ENCODE measurements at places on chromosomes 3 and 15.

DNA sequence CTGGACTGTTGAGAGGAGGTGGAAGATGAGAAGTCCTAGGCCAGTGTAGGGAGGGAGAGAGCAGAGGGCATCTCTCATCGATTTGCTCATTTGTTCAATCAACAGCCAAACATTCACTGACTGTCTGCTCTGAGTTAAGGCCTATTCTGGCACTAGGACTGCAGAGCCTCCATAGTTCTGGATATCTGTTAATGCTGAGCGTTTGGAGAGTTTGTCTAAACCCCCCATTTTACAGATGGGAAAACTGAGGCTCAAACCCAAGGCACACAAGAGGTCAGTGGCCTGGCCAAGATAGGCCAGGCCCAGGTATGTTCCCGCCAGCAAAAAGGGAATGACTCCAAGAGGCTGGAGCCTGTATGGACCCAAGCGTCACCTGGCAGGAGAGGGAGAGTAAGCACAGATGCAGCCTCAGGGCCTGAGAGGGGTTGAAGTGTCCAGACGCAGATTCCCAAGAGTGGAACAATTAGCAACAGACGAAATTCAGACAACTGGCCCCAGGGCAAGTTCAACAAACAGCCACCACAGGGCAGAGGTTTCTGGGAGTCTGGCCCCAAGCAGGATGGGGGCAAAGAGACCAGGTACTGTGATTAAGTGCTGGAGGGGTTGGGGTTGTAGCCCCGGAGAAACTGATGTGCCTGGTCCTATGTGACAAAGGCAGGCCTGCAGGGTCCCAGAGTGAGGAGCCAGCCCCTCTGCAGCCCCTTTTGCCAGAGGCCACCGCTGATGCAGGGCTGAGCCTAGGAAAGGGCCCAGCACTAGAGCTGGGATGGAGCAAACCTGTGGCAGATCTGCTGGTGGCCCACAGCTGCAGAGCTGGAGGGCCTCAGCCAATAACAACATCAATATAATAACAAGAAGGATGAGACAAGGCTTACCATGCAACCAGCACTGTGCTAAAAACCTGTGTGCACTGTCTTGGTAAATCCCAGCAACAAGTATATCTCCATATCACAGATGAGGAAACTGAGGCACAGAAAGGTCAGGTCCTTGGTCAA is 245.1 kb upstream of the TLE3 start:
- DNase-seq: no peak

- no peak for DNase-seq
These were observed 123.6 kb downstream of the KLHL25 start for GRCh38 chr15:85671156-85671555.

GRCh38 chr15:95302809-95303208 is 1027.7 kb upstream of the NR2F2 start:
- DNase-seq: no peak

DNA sequence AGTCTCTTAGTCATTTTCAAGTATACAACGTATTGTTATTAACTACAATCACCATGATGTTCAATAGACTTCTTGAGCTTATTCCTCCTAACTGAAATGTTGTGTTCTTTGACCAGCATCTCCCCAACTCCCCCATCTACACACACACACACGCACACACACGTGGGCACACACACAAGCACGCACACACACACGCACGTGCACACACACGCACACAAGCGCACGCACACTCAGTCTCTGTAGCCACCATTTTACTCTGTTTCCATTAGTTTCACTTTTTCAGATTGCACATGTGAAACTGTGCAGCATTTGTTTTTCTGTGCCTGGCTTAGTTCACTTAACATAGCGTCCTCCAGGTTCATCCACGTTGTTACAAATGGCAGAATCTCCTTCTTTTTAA is 247.0 kb downstream of the XXYLT1 start:
- no peak for DNase-seq

- DNase-seq: no peak
These were observed 105.0 kb downstream of the SSR3 start for GRCh38 chr3:156449710-156450574.

- DNase-seq: no peak
These were observed 124.8 kb upstream of the PTX3 start for GRCh38 chr3:157311633-157312375.

GRCh38 chr3:23712656-23713559 is 92.8 kb upstream of the UBE2E1 start:
- no peak for DNase-seq

DNA sequence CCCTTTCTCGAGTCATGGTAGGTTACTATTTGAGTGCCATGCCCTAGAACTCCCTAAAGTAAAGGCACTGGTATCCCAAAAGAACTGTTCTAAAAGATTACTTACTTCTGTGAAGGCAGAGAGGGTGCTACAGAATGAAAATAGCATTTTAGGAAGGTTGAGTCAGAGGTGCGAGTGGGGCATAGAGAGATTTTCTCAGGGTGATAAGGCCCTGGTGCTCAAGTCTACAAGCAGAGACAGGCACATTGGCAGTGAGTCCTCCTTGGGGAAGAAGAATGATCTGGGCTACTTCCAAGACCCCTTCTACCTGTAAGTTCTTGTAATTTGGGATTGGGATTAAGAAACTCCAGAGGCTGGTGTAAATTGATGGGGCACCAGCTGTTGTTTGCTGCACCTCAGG is 96.7 kb downstream of the AKAP13 start:
- DNase-seq: no peak

GRCh38 chr3:14329842-14330241 is 72.6 kb upstream of the SLC6A6 start:
- no peak for DNase-seq

GRCh38 chr3:159953325-159954085 is 35.1 kb upstream of the IL12A start:
- DNase-seq: no peak

- DNase-seq: no peak
These were observed 223.4 kb downstream of the FEZF2 start for GRCh38 chr3:62149962-62150361.

GRCh38 chr3:89101251-89101650 is 6.2 kb upstream of the EPHA3 start:
- no peak for DNase-seq

- no peak for DNase-seq
These were observed 221.8 kb upstream of the WNT5A start for GRCh38 chr3:55708921-55709320.

DNA sequence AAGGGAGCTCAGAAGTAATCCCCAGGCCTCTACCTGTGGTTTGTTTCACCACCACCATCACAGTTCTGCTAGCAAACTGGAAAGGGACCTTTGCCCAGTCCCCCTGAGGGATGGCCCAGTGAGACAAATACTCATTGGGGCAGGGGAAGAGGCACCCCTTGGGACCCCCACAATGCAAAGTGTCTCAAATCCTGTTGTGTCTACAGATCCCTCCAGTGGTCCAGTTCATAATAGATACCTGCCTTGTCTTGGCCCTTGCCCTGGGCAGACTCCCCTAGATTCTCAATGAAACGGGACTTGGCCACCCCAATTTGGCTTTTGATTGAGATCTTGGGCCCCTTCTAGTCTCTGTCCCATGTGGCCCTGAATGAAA is 43.8 kb upstream of the RAB6B start:
- no peak for DNase-seq

GRCh38 chr3:41682996-41683395 is 278.9 kb downstream of the ULK4 start:
- DNase-seq: no peak

DNA sequence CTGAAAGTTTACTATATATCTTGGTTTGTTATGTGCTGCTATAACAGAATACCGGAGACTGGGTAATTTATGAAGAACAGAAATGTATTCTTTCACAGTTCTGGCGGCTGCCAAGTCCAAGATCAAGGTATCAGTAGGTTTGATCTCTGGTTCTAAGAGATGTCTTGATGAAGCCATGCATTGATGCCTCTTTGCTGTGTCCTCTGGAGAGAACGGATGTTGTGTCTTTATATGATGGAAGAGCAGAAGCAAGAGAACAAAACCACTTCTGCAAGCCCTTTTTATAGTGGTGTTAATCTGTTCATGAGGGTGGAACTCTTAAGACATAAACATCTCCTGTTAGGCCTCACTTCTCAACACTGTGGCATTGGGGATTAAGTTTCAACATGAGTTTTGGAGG is 62.7 kb downstream of the TCF12 start:
- DNase-seq: no peak

- DNase-seq: no peak
These were observed 9.5 kb upstream of the KNSTRN start for GRCh38 chr15:40372981-40373380.

DNA sequence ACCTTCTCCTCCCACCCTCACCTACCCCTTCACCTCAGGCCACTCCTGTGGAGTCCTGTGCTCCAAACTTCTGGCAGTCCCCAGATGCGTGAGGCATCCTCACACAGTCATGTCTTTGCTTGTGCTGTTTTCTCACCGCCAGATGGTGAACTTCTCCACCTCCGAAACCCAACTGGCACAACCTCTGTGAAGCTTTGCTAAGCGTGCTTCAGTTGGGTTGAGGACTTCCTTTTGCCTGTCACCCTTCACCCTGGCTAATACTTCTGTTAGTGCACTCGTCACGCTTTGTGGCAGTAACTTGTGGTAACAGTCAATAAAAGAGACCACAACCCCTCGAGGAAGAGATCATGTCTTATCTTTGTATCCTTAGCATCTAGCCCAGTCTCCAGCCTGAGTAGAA is 42.0 kb upstream of the SKOR1 start:
- peak; percentile 31 for DNase-seq

- DNase-seq: no peak
These were observed 1.3 kb upstream of the MAP6D1 start for GRCh38 chr3:183826448-183827250.

- no peak for DNase-seq
These were observed 700.8 kb downstream of the SI start for GRCh38 chr3:164377466-164377865.

GRCh38 chr15:98568382-98569017 is 79.8 kb upstream of the IGF1R start:
- DNase-seq: no peak

DNA sequence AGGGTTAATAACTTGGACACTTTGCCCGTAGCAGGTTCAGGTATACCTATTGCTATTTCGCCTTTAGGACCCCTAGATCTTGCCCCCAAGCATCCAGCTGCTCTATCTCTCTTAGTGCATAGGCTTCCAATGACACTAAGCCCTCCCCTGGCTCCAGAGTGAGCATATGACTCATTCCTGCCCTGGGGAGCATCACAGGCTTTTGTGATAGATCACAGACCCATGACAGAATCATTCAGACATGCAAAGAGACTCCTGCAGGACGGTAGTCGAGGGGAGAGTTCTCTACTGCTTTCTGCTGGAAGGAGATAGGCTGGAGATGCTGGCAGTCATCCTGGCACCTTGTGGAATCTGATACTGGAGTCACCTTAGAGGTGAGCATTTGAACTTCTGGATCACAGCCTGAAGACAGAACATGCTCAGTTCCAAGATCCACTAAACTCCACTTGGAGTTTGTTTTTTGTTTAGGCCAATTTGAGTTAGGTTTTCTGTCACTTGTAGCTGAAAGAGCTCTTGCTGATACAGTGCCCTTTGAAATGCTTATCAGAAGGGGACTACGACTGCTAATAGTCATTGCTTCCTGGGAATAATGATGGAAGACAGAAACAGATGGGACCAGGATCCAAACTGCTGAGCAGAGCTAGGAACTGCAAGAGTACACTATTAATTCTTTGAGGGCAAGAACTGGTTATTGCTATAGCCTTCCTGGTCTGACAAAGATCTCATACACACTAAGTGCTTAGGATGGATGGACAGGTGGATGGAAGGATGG is 11.0 kb downstream of the LYSMD2 start:
- DNase-seq: no peak

DNA sequence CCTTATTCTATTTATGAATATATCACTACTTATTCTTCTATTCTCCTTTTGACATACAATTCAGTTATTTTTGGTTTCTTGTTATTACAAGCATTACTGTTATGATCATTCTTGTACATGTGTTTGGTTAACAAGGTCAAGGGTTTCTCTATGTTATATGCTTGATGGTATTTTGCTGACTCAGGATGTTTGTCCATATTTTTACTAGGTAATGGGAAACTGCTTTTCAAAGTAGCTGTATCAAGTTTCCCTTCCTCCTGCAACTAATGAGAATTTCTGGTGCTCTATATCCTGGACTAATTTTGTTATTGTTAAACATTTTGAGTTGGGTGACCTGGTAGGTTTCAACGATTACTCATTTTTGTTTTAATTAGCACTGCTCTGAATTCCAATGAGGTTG is 841.0 kb downstream of the OTOL1 start:
- no peak for DNase-seq
